ENCODE measurements at places on chromosomes 7 and 10.

DNA sequence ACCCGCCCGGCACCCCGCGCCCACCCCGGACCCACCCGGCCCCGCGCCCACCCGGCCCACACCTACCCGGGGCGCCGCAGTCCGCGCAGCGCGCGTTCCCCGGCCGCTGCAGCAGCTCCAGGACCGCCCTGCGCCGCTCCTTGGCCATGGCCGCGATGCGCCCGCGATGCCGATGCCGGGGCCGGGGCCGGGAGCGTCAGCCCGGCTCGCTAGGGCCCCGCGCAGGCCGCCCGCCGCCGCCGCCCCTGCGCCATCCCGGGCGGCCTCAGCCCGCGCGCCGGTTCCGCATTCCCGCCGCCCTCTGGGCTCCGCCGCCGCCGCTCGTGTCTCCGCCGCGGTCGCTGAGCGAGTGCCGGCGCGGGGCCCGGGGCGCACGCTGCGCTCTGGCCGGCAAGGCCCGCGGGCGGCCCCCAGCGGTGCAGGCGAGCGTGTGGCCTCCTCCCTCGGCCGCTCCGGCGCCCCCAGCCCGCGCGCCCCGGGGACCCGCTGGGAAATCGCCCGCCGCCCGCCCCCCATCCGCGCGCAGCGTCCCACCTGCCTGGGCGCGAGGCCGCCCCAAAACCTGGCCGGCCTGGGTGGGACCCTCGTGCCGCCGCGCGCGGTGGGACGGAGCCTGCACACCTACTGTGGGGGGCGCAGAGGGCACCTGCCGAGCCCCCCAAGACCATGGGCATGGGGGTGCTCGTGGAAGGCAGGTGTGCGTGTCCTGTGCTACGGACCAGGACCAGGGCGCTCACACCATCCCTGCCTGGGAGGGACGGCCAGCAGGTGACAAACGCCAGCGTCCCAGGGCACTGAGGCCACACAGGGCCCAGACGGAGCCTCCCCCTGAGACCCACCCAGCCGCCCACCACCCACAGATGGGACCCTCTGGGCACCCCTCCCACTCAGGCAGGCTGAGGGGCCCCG lies at the start of gene ADAP1:
Gene ADAP1 (minus strand): TSS at position 351 of the 909 bp plus-strand sequence. CDS start 203 bp downstream, at position 148.
- DNase-seq = no peak

DNA sequence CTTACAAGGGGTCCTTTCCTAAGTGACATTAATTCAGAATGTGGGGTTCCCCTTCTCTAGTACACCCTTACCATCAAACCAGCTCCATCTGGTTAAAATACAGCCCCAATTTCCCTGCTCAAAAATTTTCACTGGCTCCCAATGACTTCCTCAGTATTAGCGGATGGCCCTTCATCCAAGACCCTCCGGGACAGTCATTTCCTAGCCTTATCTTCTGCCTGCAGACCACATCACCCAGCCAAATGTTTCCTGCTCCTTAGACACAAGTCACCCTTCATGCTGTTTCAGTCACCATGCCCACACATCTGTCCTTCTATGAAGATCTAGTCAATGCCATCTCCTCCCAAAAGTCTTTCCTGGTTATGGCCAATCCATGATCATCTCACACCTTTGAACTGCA lies 45.2 kb downstream of the PARD3 start:
- DNase-seq = no peak

GRCh38 chr10:78768876-78769275 lies 299.9 kb upstream of the ZMIZ1 start:
- DNase-seq = no peak

DNA sequence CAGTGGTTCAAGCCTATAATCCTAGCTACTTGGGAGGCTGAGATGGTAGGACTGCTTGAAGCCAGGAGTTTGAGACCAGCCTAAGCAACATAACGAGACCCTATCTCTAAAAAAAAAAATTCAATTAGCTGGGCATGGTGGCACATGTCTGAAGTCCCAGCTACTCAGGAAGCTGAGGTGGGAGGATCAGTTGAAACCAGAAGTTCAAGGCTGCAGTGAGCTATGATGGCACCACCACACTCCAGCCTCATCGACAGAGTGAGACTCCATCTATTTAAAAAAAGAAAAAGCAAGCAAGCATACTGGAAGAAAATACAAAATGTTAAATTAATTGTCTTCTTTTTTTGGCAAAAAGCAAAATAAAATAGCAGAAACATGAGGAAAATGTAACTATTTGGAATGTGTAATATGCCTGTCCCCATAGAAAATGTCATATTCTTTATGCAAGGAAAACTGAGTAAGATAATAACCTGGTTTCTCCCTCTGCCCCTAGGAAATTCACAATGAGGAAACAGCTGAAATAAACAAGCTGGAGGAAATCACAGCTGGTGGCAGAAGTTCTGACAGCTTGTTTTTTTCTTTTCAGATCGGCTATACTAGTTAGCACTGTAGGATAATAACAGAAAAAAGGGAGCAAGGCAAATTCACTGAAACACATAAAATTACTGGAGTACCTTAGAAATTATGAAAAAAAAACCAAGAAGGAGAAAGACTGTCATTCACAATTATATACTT lies 48.5 kb downstream of the HERPUD2 start:
- DNase-seq = no peak

- DNase-seq = no peak
Observed at GRCh38 chr7:51340029-51340838, 23.6 kb upstream of the COBL start.

- DNase-seq = no peak
Observed at GRCh38 chr7:139559364-139560105, 36.0 kb downstream of the CLEC2L start.

DNA sequence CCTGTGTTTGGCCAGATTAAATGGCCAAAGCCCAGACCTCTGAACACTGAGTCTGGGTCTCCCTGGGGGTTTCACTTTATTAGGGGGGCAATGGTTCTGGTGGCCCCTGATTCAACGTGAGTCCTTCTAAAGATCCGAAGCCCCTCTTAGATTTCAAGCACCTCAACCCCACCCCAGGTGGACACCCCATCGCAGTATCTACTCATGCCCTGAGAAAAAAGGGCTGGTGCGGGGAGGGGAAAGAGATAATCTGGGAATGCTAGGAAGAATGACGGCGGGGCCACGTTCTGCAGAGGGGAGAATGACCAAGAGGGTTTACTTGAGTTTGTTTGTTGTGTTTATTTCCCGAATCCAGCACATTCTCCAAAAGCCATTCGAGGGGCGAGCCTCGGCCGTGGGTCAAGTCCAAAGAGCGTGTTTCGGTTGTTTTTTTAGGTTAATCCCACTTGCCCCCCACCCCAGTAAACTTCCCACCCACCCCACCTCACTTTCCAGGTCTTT lies 832 bp downstream of the PDLIM1 start:
- no peak for DNase-seq

- DNase-seq = no peak
Observed at GRCh38 chr10:10421071-10421470, 596.6 kb upstream of the CELF2 start.
